ENCODE measurements at places on chromosomes 5 and 9. TPM values are rescaled to one million over a fixed set of nuclear protein-coding genes. Genes with fewer than 3 reads are reported as not detected.

MARCHF11 gene
- not detected for total RNA-seq

CARD9 gene
- total RNA-seq, result 8.8 TPM

ACOT12 gene
- total RNA-seq, result not detected

STC2 gene
- total RNA-seq, result 114 TPM

TBC1D9B gene
- 33.6 TPM for total RNA-seq

SPATA31D4 gene
- total RNA-seq, result not detected

FOXD4L6 gene
- total RNA-seq, result not detected

FBXL7 gene
- total RNA-seq, result 13.6 TPM

GM2A gene
- total RNA-seq, result 2.0 TPM

FGD3 gene
- total RNA-seq, result 0.65 TPM

JMY gene
- total RNA-seq, result 11.9 TPM

STRBP gene
- total RNA-seq, result 40.5 TPM

DNA sequence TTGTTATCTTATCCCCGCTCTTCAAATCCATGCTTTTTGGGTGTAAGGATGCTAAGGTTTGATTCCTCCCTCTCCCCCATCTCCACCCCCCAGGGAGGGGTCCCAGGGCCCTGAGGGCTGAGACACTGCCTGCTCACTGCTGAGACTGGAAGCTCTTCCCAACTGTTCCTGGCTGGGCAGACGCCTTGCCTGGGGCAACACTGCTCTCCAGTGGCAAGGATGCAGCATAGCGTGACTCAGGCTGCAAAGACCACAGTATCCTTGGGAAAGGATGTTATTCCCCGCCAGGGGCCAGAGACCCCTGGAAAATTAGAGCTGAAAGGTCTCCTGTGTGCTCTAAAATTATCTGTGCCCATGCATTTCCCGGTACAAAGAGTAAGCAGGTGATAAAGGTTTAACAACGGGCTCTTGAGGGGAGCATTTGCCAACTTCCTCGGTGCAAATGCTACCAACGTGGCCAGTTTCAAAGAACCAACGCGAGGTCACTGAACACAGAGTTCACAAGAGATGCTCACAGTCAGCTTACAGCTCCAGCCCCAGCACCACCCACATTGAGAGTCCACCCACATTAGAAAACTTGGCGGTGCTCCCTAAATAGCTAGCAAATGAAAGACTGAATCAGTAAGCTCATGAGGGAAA is 271.9 kb downstream of the NSG2 start:
- DNase-seq, result peak; percentile 73

GRCh38 chr9:14043483-14043882 is 270.5 kb downstream of the NFIB start:
- DNase-seq, result no peak

DNA sequence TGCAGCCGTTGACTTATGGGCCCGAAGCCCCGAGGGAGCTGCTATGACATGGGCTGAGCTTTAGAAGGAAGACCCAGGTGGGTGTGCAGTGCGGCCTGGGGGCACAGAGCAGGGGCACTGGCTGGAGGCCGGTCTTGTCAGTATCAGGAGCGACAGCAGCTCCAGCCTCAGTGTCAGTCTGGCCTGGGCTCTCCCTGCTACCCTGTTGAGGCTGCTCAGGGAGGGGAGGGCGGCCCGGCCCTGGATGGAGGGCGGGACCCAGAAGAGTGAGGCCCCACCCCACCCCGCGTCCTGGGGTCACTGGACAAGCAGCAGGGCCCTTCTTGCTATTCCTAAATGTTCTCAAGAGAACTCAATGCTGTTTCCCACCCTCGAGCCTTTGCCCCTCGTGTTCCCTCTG is 18.0 kb downstream of the GFI1B start:
- DNase-seq, result no peak

- no peak for DNase-seq
Measured at GRCh38 chr5:164332349-164333196, 827.2 kb downstream of the MAT2B start.

- DNase-seq, result peak; percentile 76
Measured at GRCh38 chr9:133460405-133461175, 812 bp downstream of the CACFD1 start.

GRCh38 chr5:50814556-50814955 is 148.1 kb downstream of the PARP8 start:
- DNase-seq, result no peak

- DNase-seq, result no peak
Measured at GRCh38 chr5:14183187-14183939, 40.2 kb downstream of the TRIO start.

- peak; percentile 72 for DNase-seq
Measured at GRCh38 chr5:172370648-172371545, 83.4 kb downstream of the SH3PXD2B start.

DNA sequence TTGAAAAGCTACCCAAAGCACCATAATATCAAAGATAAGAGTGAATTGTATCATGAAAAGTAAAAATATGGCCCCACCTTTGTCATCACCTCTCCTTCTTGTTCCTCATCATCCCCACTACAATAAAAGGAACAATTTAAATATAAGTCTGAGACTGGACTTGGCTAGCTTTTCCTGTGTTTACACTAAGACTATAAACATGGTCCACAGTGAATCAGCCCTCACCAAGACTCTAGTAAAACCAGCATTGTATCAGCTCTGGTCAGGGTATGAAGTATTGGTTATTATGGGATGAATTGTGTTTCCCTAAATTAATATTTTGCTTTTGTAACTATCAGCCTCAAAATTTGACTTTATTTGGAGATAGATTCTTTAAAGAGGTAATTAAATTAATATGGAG is 105.4 kb downstream of the SLC25A46 start:
- no peak for DNase-seq

GRCh38 chr9:136198605-136199083 is 6.3 kb downstream of the LHX3 start:
- DNase-seq, result no peak

GRCh38 chr9:77276799-77277198 is 99.5 kb downstream of the VPS13A start:
- no peak for DNase-seq

DNA sequence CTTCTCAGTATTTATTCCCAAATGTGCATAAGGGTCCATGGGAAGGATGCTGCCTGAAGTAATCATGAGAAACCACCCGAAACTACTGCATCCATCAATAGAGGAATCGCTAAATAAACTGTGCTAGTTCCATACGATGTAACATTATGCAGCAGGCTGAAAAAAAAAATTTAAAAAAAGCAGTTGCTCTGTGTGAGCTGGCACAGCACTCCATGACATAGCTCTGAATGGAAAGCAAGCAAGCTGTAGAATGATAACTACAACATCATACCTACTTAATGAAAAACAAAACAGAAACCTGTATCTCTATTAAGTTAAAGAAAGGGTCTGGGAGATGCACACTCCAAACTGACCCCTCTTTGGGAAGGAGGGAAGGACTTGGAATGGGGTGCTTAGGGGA is 49.3 kb downstream of the SHB start:
- DNase-seq, result no peak

DNA sequence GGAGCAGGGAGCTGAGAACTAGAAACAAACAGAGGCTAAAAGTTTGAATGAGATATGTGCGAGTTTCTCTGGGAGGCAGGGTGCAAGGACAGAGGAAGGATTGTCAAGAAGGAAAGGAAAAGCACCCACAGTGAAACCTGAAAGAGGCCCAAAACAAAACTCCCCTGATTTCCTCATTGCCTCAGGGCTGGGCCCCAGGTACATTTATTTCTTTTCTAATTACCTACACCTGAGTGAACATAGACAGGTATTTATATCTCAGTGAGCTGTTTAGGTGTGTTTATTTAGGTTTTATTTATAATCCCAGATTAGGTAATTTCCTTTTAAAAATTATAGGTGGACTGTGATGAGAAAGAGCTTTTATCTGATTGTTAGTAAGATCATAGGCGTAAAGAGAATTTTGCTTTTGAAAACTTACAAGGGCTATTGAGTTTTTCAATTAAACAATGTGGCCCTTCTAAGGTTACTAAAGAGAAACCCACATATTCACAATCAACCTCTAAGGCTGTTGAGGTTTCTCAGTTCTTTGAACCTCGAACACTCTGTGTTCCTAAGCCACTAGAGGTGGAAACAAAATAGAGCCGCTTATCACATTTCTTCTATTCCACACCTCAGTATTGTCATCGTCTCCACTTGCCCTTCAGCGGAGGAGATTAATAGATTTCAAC is 344.8 kb downstream of the ZNF608 start:
- DNase-seq, result no peak

- no peak for DNase-seq
Measured at GRCh38 chr5:93107141-93107540, 473.9 kb downstream of the NR2F1-AS1 start.

GRCh38 chr5:79774171-79774854 is 84.7 kb downstream of the CMYA5 start:
- DNase-seq, result peak; percentile 80

DNA sequence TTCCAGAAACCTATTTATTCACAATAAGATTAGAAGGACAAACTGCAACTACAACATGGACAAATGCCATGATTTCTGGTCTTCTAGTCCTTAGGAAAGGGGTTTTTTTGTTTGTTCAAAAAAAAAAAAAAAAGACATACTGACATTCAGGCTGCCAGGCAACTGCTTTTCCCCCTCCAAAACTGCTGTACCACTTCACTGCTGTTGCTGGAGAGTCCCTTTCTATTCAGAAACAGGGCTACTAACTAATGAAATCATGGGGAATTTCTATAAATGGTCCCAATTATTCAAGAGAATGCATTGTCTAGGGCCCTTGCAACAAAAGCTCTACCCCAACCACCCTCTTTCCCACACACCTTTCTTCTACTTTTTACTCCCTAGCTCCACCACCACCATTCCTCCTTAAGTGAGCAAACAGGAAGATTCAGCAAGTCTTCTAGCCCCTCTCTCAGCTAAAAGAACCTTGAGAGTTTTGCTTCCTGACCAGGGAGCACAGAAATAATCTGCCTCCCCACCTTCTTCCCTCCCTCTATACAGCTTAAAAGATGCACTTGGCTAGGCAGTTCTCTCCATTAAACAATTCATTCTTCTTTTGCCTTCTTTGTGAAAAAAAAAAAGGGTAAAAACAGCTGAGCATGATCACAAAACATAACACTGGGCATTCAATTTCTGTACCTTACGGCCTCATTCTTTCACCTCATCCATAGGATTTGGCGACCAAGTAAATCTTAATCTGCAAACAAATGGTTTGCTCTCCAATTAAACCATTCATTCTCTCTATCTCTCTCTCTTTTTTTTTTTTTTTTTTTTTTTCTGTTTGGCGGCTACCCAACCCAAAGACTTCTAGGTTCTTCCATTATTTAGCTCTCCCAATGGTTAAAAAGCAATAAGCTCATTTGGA is 13.8 kb downstream of the ZNF608 start:
- DNase-seq, result no peak

GRCh38 chr9:89873801-89874200 is 269.0 kb downstream of the GADD45G start:
- no peak for DNase-seq

DNA sequence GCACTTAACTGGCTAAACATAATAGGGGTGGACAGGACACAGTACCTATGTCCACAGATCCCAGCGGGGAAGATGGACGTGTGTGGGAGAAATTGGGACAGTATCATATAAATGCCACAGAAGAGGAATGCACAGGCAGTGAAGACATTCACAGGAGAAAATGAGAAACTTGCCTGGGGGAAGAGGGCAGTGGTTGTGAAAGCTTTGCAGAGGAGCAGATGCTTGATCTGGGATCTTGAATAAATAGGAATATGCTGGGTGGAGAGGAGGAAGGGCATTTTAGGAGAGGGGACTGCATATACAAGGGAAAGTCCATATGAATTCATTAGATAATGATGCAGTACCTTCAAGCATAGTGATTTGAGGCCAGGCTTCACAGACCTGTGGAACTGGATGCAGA is 13.6 kb downstream of the TMEM268 start:
- DNase-seq, result no peak

DNA sequence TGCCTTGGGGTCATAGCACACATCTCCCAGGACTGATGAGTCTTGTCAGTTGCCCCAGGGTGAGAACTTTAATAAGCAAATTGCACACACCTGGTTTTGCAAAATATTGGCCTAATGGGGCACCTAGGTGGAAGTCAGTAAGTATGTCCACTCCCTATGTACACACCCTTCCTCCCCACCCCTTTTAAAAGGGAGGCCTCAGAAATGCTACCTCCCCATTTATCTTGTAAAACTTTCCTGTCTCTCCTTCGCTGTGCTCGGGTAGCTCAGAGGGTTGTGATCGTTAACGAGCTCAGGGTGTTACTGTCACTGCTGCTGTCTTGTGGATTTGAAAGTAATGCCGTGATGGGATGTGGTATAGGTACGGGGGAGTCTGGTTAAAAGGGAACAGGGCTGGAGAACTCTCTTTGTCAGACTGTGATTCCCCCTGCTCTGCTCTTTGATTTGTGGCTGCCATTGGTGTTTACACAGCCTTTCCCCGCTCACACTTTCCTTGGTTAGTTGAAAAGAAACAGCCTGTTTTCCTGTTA is 26.2 kb downstream of the ZNF462 start:
- DNase-seq, result no peak

DNA sequence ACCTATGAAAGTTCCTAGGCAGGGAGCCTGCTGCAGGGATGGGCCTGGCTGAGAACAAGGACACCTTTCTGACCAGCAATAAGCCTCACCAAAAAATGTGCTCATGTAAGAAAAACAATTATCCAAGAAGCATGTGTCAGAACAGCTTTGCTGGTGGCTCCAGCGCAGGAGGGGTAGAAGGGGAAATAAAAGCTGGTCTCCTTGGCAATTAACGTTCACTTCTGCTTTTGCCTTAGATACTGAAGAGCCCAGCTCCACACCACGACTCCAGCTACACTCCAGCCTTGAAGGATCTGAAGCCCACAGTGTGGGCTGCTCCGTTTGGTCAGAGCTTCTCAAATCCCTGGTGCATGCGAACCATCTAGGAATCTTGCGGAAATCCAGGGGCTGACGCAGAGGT is 107.6 kb upstream of the PHYKPL start:
- DNase-seq, result no peak

- DNase-seq, result no peak
Measured at GRCh38 chr9:72415163-72415562, 50.2 kb upstream of the ZFAND5 start.

DNA sequence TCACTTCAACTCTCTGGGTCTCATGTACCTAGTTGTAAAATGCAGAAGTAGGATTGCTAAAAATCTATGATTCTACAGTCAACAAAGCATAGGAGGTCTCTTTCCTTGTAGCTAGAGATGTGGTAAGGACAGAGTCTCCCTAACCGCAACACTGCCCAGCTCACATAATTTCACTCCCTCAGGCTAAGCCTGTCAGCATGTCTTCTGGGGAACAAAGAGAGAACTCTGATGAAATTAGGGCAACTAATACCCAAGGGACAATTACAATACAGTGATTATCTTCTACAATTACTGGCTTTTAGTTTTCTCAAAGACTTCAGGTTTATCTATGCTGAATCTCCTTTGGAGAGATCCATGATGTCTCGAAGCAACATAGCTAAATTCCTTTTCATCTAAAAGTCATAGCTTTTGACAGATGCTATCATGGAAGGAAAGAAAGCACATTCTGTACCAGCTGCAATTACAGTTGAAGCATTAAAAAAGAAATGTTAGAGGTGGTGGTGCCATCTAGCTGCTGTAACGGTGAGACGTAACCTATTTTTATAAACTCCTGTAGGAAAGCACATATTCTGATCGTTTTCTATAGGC is 141.1 kb upstream of the TARS1 start:
- DNase-seq, result peak; percentile 83

- DNase-seq, result no peak
Measured at GRCh38 chr5:390623-391491, 52.1 kb upstream of the EXOC3 start.
